ENCODE measurements at places on chromosomes 6 and 20.

- DNase-seq = no peak
These were observed 74.1 kb upstream of the PAK5 start for GRCh38 chr20:9912858-9913434.

DNA sequence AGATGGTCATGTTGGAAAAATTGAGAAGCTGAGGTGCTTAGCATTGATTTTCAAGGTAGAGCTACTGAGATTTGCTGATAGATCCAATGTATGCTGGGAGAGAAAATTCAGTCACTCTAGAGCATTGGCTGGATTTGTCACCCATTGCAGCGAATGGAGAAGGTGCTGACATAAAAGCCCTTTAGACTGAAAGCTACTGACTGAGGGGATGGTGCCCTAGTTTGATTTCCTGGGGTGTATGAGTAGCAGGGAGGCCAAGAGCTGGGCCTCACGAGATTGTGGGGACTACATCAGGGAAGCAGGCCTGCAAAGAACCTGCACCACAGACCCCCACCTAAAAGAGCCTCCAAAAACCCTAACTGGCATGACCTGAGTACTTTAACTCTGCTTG, 23.9 kb upstream of the PRND start:
- DNase-seq = no peak

GRCh38 chr6:98832284-98833056, 1.9 kb upstream of the POU3F2 start:
- DNase-seq = no peak

DNA sequence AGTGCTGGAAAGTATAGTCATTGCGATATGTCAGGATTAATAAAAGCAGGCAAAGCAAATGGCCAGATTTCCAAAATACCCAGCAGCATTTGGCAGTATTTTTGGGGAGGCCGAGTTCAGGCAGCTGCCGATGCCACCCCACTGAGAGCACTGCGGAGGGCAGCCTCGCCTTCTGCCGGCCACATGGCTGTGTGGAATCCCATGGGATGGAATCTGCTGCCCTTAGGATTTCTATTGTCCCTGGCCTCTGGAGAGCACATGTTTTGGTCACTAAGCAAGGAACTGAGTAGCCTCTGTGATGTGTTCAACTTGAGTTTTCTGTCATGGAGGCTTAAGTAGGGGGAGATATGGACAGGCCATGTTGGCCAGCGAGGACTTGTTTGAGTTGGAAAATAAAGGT, 123.0 kb downstream of the FARS2 start:
- DNase-seq = no peak

- no peak for DNase-seq
These were observed 61.7 kb downstream of the SLC2A10 start for GRCh38 chr20:46771195-46771588.

- DNase-seq = no peak
These were observed 85.8 kb downstream of the BCAS1 start for GRCh38 chr20:53984356-53985149.

DNA sequence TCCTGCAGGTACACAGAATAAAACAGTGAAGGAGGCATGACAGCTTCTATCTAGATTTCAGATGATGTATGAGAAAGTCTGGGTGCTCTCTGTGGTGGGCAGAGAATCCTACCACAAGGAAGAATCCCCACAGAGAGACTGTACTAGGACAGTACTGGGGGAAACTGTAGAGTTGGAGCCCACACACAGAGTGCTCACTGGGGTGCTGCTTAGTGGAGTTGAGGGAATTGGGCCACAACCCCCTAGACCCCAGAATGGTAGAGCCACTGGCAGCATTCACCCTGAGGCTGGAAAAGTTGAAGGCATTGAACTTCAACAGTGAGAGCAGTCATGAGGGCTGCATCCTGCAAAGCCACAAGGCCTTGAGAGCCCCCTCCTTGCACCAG, 62.2 kb upstream of the TNFRSF21 start:
- DNase-seq = no peak

GRCh38 chr6:125227244-125227643, 73.7 kb downstream of the TPD52L1 start:
- no peak for DNase-seq

GRCh38 chr6:8736156-8736895, 301.0 kb upstream of the SLC35B3 start:
- DNase-seq = no peak

DNA sequence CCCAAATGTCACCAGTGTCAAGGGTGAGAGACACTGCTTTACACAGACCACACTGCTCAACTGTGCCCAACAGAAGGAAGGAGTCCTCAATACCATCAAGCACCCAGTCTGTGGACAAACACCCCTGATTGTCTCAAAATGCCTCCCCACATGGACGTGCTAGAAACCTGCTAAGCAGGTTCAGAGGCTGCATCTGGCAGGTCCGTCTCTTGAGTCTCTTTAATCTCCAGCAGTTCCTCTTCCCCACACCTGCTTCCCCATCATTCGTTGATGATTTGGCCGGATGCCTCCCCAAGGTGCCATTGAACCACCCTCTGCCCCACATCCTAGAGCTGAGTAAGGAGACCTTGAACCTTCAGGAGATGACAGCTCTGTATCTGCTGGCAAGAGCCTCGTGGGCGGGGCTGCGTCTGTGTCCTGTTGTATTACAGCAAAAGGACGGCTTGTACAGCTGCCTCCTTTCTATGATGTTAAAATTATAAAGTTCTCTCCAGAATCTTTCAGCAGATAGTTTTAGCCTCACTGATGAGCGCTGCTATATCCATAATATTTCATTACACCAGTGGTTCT, 179.2 kb downstream of the PREX1 start:
- DNase-seq = no peak

DNA sequence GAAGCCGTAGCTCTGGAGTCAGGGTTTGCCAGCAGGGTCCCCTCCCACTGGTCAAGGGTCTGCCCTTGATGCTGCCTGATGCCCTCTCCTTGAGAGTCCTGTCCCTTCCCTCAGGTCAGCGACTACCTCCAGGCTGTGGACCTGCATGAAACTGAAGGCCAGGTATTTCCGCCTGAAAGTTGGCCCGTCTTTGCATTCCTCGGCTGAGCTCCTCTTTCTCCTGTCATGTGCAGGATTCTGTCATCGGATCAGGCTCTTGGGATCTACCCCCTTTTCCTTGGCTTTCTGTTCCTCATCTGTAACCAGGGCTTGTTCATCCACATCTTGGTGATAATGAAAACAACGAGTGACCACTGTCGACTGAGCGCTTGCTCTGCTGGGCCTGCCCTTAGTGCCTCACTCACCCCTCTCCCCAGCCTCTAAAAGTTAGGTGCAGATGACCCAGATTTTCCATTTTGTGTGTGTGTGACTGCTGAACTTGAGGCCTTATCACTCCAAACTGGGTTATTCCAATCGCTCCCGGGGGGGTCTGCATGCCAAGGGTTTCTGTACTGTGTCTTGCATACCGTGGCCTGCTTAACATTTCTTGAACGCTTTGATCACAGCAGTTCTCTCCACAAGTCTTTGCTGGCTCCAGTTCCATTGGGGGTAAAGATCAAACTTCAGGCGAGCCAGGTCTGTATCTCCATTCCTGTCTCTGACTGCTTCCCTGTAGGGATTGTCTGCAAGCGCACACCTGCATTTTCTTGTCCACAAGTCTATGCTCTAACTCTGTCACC, 81.6 kb downstream of the DTD1 start:
- no peak for DNase-seq

DNA sequence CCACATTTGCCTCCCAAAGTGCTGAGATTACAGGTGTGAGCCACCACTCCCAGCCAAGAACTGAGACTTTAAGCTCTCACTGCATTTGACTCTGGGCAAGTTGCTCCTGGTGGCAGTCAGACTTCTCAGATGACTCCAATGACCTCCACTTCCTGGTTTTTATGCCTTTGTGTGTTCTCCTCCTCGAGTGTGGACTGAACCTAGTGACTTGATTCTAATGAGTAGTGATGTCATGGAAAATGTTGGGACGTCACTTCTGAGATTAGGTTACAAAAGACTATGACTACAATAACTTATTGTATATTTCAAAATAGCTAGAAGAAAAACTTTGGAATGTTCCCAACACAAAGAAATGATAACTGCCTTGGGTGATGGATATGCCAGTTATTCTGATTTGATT, 12.0 kb downstream of the SPINT3 start:
- no peak for DNase-seq

GRCh38 chr6:132096996-132097395, 145.8 kb upstream of the CCN2 start:
- no peak for DNase-seq

- no peak for DNase-seq
These were observed 54.9 kb downstream of the PRR18 start for GRCh38 chr6:166253281-166253681.

GRCh38 chr6:63730311-63730710, 94.7 kb downstream of the PHF3 start:
- no peak for DNase-seq

DNA sequence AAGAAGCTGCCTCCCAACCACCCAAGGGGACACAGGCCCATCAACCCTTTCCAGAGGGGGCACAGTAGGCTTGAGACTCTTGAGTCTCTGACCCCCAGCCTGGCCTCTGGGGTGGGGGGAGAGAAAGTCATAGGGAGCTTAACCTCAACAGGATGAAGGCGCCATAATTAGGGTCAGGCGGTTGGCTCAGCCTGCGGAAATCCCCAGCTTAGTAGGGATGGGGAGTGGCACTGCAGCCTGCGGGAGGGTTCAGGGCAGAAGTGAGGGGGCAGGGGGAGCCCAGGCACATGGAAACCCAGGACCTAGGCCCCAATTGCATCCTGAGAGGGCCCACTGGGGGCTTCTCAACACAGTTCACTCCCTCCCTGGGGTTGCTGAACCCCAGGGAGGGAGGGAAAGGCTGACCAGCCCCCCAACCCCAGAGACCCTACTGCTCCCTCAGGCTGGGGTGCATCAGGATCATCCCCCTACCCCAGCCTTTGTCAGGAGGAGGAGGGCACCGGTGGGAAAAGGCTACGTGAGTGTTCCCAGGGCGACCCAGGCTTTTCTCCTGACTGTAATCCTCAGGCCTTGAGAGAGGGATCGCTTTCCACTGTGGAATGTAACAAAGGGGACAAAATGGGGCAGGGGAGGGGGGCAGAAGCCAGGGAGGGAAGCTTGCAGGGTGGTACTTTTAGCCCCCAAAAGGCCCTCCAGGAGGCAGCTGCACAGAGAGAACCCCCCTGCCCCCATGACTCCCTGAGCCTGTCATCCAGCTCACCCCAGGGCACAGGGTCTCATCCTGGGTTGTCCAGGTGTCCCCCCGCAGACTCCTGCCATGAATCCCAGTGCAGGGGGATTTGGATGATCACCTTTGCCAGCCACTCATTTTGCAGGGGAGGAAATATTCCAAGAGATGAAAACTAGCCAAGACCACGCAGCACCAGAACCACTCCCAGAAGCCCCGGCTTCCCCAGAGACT, 46.4 kb downstream of the MRPL14 start:
- no peak for DNase-seq

DNA sequence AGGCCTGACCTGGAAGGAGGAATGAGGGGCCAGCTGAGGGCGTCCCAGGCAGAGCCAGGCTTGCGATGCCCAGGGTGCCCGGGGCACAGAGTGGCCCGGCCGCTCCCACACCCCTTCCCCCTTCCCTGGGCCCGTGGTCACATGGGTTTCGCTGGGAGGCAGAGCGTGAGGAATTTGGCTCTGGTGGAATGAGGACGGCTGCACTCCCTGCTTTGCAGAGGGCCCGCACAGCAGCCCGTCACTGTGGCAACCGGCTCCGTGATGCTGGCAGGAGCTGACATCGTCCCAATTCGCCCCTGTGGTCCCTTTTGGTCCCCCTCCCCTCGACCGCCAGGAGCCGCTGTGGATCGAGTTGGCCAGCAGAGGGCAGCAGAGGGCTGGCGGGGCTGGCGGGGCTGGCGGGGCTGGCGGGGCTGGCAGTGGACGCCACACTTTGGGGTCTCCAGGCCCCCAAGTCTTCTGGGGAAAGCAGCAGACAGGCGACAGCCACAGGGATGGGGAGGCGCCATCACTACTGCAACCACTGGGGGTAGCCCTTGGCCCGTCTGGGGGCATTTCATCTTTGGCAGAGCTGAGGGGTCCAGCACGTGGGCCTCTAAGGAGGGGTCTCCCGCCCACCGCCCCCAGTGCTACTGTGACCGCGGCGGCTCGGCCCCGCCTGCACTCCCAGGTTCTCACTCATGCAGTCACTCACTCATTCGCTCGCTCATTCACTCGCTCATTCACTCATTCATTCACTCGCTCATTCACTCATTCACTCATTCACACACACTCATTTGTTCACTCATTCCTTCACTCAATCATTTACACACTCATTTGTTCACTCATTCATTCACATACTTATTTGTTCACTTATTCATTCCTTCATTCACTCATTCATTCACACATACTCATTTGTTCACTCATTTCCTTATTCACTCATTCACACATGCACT, 49.7 kb upstream of the BHLHE23 start:
- no peak for DNase-seq

DNA sequence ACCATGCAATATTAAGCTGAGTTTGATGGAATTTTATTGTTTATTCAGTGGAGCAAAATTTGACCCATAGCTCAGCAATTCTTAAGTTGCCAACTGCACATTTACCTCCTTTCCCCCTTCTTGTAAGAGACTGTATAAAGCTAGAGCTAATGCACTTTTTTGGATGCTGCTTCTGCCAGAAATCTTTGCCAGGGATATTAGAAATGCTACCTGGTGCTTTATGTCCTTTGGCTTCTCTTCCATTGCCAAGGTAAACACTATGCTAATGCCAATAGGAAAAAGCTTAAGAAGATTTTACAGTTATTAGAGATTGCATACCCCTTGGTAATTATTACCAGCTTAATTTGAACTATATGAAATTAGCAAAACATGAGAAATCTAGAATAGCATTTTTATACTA, 79.0 kb upstream of the OGFRL1 start:
- DNase-seq = no peak

DNA sequence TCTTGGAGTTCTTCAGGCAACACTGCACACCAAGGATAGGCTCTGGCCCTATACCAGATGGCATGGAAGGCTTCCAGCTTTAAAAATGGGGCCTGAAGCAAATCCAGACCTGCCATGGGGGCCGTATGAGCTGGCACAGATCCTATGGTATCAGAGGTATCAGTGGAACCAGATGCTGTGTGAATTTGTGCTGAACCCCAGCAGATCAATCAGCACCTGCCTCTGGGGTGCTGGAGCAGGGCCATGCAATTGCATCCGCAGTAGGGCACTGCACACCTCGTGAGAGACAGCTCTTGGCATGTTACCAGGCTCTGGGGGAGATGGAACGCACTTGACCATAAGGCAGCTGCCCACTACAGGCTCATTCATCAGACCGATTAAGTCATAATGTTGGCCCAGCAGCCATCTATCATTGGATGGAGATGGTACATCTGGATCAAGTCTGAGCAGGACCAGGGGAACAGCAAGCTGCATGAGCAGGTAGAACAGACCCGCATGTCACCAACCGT, 221.5 kb downstream of the MYLK4 start:
- no peak for DNase-seq

DNA sequence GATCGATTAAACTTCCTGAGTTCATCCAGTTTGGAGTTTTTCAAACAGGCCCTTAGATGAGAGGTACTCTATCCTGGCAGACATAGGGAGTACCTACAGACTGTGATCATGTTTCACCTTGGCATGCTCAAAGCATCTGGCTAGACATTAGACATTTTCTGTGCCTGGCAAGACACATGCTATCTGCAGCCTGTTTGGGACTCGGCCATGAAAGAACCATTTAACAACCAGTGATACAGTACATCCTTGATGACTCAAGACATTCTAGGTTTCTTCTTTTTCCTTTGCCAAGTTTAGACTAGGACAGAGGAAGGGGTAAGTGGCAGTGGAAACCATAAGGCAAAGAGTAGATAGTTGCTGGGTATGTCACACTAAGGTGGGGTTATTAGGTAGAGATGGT, 15.4 kb upstream of the PAQR8 start:
- no peak for DNase-seq

- DNase-seq = no peak
These were observed 79.6 kb downstream of the DNAH8 start for GRCh38 chr6:38794682-38795081.
